ENCODE measurements at places on chromosomes 5 and 9. TPM values are rescaled to one million over a fixed set of nuclear protein-coding genes. Genes with fewer than 3 reads are reported as not detected.

Gene SHOC1
- total RNA-seq: under 0.01 TPM

Gene NFIB
- 36.3 TPM for total RNA-seq

Gene CXCL14
- total RNA-seq: 0.26 TPM

Gene SNCAIP
- 5.1 TPM for total RNA-seq

Gene NOXA1
- total RNA-seq: 0.77 TPM

Gene TAF1L
- total RNA-seq: under 0.01 TPM

Gene MOB3B
- total RNA-seq: under 0.01 TPM

Gene PDLIM4
- 67.2 TPM for total RNA-seq

Gene NTNG2
- 2.1 TPM for total RNA-seq

Gene PCDHAC1
- 0.51 TPM for total RNA-seq

Gene GHR
- 2.3 TPM for total RNA-seq

Gene SPATA31C1
- total RNA-seq: not detected

Gene IPO11
- total RNA-seq: 28.2 TPM

Gene SSBP2
- total RNA-seq: 30.8 TPM

Gene KIF24
- 0.51 TPM for total RNA-seq

Gene ROR2
- total RNA-seq: 27.9 TPM

Gene FABP6
- total RNA-seq: not detected

Gene IARS1
- 538 TPM for total RNA-seq

DNA sequence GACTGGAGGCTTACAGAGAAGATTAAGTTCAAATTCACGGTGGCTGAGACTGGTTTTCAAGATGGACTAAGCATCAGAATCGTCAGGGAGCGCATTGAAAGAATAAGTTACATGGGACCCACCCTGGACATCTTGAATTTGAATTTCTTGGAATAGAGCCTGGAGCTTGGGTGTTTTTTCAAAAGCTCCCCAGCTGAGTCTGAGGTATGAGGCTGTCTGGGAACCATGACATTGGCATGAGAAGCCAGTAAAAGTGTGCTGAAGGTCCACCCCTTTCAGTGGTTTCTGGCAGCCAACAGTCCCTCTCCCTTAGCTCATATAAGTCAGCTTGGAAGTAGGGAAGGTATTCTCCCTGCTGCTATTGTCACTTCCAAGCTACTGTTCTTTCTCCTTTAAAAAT, 97.8 kb downstream of the MAST4 start:
- peak; percentile 41 for DNase-seq

DNA sequence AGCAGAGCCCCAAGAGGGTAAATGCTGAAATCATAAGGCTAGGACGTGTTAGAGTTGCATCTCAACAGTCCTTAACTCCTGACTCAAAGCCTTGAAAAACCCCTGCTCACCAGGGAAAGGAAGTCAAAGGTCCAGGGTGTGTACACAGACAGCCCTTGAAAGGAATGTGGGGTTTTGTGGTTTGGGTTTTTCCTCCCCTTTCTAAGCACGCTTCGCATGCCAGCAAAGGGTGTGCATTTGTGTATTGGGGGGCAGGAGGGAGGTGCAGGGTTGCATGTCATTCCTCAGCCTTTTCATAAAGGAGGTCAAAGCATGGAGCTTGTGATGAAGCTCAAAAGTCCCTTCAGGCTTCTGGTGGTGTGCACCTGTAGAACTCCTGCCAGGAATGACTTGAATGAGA, 17.3 kb upstream of the XPA start:
- DNase-seq: peak; percentile 77

DNA sequence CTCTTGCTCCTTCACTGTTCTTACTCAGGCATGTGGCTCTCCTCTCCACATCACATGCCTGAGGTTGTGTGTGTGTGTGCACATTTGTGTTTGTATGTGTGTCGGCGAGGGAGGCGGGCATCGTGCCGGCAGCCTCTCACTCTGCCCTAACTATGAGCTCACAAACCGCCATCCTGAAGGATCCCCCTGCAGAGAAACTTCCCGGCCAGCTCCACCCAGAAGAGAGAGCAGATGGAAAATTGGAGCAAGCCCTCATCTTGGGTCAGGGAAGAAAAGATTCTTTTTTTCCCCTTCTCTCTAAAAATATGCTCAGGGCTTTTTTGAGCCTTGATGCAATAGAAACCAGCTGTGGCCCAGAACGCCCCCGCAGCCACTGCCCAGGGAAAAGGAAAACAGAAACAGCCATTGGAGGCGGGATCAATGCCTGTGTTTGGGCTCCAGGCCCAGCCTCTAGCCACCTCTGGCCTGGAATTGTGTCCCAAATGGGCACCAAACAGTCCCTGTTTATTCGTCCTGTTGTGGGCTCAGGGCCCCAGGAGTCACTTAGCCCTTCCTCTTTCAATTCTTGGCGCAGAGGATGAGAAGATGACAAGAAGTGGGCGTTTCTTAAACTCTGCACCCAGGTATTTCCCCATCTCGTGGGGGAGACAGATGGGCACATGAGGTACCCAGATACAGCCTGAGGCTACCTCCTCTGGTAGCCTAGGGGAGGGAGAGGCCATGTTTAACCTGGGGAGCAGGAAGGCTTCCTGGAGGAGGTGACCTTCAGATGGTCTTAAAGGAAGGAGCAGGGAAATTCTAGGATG, 151.5 kb downstream of the RGS3 start:
- peak; percentile 89 for DNase-seq

GRCh38 chr5:73686912-73687311, 60.9 kb downstream of the ARHGEF28 start:
- no peak for DNase-seq

DNA sequence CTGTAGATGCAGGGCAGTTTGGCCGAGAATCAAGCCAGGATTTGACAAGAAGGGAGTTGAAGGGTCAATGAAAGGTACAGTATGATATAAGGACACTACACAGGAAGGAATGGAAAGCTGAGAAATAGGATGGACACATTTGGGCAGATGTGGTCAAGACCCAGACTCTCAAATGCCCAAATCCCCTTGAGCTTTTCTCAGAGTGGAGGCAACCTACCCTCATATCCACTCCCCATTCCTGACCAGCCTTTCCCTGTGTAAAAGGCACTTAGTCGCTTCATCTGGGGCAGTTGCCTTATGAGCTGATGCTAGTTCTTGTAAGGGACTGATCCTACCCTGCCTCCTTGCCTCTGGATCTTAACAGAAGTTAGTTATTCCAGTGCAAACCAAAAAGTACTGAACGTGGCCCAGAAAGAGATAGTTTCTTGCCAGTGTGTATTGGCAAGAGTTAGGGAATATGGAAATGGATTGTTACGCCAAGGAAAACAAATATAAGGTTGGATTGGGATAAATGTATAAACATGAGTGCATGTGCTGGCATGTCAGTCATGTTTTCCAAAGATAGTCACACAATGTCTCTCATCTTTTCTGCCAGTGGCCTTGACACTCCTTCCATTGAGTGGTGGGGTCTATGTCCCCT, 4.1 kb upstream of the MCCC2 start:
- DNase-seq: no peak

DNA sequence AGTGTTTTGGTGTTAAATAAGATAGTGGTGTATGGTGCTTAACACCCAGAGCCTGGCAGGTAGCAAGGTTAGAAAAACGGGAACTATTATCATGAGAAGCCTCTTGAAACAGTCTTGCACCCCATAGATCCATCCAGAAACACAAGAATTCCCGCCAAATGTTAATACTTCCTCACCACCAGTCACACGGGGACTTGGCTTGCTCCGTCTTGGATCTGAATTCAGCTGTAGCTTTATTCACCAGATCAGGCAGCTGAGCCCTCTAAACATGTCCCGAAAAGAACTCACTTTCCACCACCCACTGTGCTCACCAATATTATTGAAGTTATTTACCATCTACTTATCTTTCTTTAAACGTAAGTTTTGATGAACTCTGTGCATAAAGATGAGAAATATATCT, 101.6 kb upstream of the PTPN3 start:
- DNase-seq: no peak

GRCh38 chr5:107425541-107426031, 245.2 kb downstream of the EFNA5 start:
- peak; percentile 96 for DNase-seq

DNA sequence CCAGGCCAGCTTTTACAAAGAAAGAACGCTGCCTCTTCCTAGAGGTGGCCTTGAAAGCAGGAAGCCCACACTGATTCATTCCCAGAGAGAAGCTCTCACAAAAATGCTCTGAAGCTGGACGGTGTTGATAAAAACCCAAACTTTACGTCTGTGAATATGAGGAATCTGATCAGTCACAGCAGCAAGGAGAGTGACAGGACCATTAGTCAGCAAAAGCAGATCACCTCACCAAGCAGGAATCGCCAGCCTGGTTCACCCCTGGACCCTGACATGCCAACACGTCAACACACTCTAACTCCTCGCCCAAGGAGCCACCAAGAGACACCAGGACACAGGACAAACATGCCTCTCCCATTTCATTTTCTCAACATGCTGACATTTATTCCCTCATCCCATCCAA, 70.6 kb upstream of the ZNF622 start:
- DNase-seq: no peak

- DNase-seq: peak; percentile 91
Measured at GRCh38 chr9:109286571-109286977, 34.3 kb downstream of the EPB41L4B start.

DNA sequence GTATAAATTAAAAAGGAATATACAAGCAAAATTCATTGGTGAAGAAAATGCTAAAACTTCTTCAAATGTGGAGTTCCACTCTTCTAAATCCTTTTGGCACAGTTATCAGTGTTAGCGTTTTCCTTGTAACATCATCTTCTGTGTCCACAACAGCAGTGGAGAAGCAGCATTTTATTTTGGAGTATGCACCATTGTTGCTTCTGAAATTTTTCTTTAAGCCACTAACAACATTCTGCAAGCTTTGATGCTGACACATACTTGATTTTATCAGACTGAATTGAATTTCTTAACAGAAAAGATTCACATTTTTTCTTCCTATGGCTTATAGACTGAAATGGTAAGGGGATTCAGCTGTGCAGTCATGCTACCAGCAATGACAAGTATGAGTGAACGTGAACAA, 60.8 kb upstream of the PTGER4 start:
- DNase-seq: peak; percentile 10

DNA sequence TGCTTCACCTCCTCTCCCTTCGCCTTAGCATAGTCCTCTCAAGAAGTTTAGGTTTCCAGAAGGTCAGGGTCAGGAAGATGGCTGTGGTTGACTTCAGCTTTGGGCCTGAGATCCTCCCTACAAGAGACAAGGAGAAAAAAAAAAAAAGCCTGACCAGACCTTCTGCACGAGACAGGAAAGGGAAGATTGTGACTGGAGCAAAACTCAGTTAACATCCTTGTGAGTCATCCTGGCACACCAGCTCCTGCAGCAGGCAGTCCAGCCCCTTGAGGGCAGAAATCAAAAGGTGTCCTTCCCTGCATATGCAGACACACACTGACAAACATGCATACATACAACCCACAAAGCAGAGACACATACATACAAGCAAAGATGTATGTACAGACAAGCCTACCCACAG, 18.0 kb upstream of the ENHO start:
- DNase-seq: peak; percentile 55

DNA sequence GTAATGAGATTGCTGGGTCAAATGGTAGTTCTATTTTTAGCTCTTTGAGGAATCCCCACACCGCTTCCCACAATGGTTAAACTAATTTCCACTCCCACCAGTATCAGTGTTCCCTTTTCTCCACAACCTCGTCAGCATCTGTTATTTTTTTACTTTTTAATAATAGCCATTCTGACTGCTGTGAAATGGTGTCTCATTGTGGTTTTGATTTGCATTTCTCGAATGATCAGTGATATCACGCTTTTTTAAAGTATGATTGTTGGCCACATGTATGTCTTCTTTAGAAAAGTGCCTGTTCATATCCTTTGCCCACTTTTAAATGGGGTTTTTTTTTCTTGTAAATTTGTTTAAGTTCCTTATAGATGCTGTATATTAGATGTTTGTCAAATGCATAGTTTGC, 73.5 kb downstream of the MTAP start:
- no peak for DNase-seq

GRCh38 chr9:137268538-137269201, 8.9 kb upstream of the TOR4A start:
- no peak for DNase-seq

GRCh38 chr9:2788919-2789318, 55.0 kb downstream of the PUM3 start:
- no peak for DNase-seq

DNA sequence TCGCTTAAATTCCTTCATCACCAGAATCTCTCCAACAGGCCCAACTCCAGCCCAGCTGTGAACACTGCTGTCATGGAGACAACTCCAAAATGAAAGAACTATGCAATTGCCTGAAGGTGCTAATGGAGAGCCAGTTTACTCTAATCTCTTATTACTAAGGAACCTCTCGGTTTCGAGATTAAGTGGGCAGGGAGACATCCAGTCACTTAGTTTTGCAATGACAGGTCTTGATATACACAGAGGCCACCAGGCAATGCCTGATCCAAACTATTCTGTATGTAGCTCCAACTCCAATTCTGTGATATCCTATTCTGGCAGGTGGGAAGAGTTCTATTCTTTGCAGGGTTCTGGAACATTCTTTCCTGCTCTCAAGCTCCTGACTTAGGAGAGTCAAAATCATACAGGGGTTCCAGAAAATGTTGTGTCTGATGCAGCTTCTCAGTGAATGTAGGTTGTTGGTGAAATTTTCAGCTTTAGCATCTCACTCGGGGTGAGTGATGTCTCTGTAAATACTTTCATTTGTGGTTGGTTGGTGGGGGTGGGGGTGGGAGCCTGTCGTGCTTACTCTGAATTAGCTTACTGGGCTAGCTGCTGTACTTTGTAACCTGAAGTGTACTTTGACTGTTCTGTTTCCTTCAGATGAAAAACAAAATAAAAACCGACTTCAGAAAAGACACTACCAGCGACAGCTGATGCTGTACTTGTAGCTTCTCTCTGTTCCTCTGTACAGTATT, 170.9 kb downstream of the PALM2AKAP2 start:
- no peak for DNase-seq

- no peak for DNase-seq
Measured at GRCh38 chr5:97923997-97924396, 741.0 kb upstream of the RIOK2 start.

- no peak for DNase-seq
Measured at GRCh38 chr5:1180841-1181271, 20.5 kb upstream of the SLC6A19 start.

DNA sequence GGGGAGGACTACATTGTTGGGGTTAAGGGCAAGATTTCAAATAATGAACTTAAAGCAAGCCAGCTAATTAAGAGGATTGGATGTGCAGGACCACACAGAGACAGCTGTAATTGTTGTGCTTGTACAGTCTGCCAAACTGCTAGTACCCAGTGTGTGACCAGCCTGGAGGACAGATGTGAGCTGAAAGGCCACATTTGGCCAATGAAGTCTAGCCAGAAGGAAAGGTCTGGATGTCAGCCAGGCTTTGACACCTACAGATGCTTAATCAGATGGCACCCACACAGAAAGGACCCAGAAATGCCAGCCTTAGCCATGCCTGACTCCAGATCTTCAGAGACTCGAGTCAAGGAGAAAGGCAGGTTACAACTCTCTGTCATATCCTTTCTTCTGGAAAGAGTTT, 491.1 kb downstream of the KIF4B start:
- DNase-seq: no peak

DNA sequence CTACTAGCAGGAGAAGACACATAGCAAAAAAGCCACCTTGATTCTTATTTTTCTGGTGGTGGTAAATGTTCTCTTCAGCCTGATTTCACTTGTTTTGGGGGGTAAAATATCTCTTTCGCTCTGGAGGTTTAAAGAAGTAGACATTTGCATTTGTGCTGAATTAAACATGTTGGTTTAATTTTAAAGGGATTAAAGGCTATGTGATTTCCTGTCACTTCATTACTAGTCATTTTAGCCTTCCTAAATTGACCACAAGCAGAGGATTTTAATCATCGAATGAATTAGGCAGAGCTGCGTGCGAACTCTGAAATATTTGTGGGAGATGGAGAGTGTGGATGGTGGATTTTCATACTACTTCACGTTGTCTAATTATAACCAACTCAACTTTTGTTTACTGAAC, 4.8 kb downstream of the RASGRF2 start:
- DNase-seq: peak; percentile 20

All from fibroblast of lung (primary cell).